Mucosa of descending colon (tissue), 3 donors: ENCODE measurements at places on chromosomes 7 and 10. TPM values are rescaled to one million over a fixed set of nuclear protein-coding genes. Genes with fewer than 3 reads are reported as not detected.
A peak's percentile ranks its signal among the peaks of the same experiment; 100 is the strongest.

DNA sequence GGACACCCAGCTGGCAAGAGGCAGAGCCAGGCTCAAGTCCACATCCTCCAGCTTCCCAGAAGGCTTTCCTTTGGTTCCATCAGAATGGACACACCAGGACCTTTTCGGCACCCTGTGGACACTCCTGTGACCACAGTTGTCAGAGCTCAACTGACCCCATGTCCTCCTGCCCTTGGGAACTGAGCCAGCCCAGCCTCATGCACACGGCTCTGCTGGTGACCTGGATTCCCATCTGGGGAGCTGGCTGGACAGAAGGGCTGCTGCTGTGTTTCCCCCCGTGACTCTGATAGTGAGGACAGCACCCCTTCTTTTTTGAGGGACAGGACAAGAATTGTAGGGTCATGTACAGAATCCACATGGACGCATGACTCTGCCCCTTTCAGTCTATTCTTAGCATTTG, 289.2 kb downstream of the WDR37 start:
- DNase-seq, result no peak

DNA sequence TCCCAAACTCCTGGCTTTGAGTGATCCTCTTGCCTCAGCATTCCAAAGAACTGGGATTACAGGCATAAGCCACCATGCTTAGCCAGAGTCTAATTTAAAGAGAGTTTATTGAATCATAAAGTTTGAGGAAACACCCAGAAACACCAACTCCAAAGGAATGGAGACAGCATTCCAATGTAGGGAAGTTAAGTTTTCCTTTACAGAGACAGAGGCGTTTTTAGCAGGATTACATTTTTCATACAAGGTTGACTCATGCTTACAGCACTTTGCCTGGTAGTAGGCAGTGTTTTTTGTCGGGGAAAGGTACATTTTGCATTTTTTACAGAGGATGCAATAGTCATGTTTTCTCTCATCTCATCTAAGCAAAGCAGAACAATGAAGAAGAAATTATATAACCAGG, 18.9 kb upstream of the OPN4 start:
- DNase-seq, result no peak

DNA sequence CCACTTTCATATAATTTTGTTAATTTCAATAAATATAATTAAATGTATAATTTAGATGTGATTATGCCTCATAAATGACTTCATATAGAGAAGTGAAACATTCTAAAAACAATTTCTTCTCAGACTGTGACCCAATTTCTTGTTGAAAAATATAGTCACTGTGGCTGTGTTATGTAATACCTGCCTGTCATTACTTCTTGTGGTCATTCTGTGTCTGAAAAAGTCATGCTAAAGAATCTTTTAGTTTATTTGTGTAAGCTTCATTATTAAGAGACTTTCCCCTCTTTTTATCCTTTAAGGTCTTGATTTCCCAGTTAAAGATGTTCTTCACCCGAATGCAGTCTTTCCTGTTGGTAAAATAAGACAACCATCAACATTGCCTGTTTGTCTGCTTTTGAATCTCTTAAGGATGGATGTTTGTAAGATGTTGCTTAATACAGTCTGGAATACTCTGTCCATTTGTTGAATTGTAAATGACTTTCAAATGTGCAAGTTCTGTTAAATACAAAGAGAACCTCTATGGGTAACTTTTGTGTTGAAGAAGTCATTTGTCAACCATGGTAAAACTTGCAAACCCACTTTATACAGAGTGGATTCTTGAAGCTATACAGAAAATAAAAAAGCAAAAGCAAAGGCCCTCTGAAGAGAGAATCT, 16.0 kb downstream of the KAT6B start:
- no peak for DNase-seq

DNA sequence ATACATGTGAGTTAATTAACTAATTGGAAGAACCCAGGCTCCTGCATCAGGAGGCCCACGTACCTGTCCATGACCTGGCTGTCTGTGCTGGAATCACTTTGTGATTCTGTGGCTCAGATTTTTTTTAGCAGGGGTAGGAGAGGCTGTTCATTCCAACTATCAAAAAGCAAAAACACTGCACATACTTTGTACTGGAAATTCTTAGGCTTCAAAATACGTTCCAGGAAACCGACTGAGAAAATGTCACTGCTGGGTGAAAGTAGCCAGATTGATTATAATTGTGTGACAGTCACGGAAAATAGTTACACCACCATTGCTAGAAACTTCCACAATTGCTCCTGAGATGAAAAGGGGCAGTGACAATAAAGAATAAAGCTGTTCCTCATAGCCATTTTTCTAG, 91.0 kb downstream of the SLC16A9 start:
- no peak for DNase-seq

The HABP2 gene
- not detected for total RNA-seq

GRCh38 chr7:42235741-42236161, 1.3 kb downstream of the GLI3 start:
- no peak for DNase-seq

The BCAP29 gene
- total RNA-seq, result 73.8 TPM

The SLC29A4 gene
- total RNA-seq, result 5.4 TPM

DNA sequence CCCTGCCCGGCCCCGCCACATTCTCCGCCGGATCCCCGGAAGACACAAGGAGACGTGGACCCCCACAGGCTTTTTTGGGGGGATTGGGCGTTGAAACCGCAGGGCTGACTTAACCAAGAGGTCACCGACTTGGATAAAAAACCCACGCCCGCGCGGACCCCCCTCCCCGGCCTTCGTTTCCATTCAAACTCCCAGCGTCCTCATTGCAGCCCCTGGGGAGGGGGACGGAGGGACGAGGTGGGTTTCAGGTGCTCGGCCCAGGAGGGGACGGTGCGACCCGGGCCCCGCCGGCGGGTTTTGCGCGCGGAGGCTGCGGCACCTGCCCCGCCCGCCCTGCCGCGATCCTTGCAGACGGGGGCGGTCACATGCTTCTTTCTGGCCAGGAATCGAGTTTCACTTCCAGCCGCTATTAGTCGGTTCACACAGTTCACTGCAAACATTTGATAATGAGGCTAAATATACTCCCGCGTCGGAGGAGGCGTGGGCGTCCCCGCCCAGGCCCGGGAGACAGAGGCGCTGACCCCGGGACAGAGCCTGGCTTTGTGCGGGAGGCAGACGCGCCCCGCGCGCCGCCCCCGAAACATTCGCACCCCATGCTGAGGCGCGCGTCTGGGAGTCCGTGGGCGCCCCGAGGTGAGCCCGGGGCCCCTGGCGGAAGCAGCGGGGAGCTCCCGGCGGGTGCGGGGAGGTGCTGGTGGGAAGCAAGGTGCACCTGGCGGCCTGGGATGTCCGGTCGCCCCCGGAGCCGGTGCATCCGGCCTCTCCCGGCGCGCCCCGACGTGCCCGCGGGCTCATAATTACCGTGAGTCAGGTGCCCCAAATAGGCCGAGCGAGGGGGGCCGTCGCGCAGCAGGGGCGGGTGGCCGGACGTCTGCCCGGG, 2.7 kb upstream of the PDGFA start:
- no peak for DNase-seq

- DNase-seq, result no peak
Measured at GRCh38 chr7:93817004-93817403, 73.5 kb downstream of the TFPI2 start.

The RAMP3 gene
- 9.0 TPM for total RNA-seq

The HOXA3 gene
- 38.1 TPM for total RNA-seq

The PHKG1 gene
- total RNA-seq, result 11.6 TPM

- no peak for DNase-seq
Measured at GRCh38 chr10:119357412-119358151, 150.2 kb downstream of the GRK5 start.

The KLF6 gene
- total RNA-seq, result 331 TPM

GRCh38 chr10:99917963-99918825, 91.6 kb downstream of the DNMBP start:
- peak; percentile 54 for DNase-seq

GRCh38 chr7:82740246-82740848, 296.8 kb upstream of the CACNA2D1 start:
- DNase-seq, result no peak

- DNase-seq, result no peak
Measured at GRCh38 chr10:6347391-6347951, 144.7 kb downstream of the PFKFB3 start.

The TMEM178B gene
- 2.0 TPM for total RNA-seq

- DNase-seq, result no peak
Measured at GRCh38 chr7:27688056-27688455, 25.4 kb upstream of the HIBADH start.

DNA sequence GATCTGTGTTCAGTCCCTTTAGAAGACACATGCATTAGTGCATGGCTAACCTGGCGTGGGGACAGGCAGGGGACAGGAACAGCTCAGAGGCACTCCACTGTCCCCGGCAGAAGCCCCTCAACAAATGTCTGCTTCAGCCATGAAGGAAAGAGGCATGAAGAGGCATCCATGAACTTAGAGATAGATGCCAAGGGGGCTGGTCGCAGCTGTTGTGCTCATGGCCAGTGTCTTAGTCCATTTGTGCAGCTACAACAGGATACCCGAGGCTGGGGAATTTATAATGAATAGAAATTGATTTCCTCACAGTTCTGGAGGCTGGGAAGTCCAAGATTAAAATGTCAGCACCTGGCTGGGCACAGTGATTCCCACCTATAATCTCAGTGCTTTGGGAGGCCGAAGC, 14.5 kb upstream of the GNA12 start:
- DNase-seq, result no peak

The BTRC gene
- 16.0 TPM for total RNA-seq

The LRRC72 gene
- total RNA-seq, result not detected

DNA sequence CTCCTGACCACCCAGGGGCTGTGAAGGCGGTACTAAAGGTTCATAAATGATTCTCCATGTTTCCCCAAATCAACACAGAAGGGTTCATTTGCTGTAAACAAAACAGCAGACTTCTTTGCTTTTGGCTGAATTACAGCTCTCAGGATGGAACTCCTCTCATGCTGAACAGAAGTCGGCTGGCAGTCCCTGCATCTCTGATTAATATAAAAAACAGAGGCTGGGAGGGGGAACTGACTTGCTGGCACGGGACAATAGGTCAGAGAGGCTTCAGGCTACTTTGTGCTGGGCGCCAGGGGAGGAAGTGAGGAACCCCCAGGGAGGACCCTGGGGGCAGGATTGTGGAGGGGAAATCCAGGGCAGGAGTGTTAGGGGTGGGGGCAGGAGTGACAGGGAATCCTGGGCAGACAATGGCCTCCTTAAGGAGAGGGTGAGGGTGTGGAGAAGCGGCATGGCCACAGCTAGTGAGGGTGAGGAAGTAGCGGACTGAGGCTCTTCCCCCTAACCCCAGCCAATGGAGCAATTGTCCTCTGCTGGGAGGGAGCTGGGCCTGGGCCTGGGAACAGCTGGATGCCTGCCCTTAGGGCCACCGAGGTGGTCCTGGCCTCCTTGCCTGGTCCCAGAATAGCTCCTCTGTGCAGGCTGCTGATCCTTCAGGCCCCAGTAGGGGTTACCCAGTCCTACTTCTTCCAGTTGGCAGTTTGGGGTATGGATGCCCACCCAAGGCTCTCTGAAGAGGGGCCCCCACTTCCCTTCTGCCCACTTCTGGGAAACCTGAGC, 9.2 kb upstream of the SFRP5 start:
- DNase-seq, result no peak

The ASB4 gene
- 0.84 TPM for total RNA-seq

DNA sequence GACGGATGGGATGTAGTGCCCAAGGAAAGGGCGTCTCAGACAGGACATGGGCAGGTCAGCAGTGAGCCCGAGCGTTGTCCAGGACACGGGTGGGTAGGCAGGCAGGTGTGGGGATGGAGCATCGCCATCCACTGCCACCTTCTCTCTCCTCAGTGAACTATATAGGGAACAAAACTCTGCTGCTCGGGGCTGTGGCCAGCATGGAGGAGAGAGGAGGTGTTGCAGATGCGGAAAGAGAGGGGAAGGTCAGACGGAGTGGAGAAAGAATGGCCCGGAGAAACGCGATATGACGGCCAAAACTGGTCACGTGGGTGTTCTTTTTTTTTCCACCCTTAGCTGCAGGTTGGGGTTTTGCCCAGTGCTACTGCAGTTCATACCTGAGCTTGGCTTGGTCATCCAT, 71.2 kb downstream of the GRID1 start:
- DNase-seq, result no peak

The OLAH gene
- total RNA-seq, result 0.16 TPM

The ARPC1B gene
- 119 TPM for total RNA-seq

DNA sequence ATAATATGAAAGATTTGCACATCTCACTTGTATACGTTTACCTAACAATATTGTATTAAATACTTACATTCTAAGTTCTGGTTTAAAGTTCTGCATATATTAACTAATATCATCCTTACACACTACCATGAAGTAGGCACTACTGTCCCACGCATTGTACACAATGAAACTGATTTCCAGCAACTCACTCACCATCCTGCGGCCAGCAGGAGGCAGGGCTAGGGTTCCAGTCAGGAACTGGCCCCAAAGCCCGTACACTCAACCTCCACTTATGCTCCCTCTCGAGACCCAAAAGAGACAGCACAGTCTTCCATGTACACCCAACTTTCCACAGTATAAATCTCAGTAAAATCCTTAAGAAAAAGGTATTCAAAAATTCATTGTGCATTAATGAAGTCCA, 41.4 kb downstream of the GRID1 start:
- no peak for DNase-seq

The P4HA1 gene
- total RNA-seq, result 26.1 TPM

- DNase-seq, result no peak
Measured at GRCh38 chr10:104317269-104317710, 21.0 kb downstream of the ITPRIP start.

DNA sequence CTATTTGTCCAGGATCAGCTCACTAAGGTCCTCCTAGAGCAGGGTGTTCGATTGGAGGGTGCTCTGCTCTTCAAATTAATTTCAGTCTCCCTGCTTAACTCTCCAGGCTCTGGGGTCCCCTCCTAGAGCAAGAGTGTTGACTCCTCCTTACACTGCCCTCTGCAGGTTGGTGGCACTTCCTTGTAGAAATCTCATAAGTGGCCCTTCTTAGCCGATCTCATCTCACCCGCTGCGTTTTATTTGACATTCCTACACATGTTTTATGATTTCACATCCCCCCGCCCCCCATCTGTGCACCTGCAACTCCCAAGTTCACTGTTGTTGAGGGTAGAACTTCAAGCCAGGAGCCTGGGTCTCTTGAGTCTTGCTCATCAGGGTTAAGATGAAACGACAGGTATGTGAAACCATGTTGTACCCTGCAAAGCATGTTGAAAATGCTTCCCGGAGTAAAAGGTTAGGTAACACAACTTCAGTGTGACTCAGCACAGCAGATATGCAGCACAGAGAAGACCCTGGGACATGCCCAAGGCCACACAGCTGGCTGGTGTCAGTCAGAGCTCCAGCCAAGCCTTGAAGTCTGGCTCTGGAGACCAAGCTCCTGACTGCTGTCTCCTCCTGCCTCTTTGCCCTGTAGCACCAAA, 171.2 kb downstream of the PRKAG2 start:
- DNase-seq, result no peak

- DNase-seq, result no peak
Measured at GRCh38 chr7:131803816-131804215, 247.4 kb upstream of the PODXL start.

GRCh38 chr7:99096124-99096887, 47.6 kb downstream of the SMURF1 start:
- DNase-seq, result no peak
